ENCODE measurements at places on chromosomes 11 and 22. TPM values are rescaled to one million over a fixed set of nuclear protein-coding genes. Genes with fewer than 3 reads are reported as not detected.

- no peak for DNase-seq
Observed at GRCh38 chr11:38460896-38461295, 1862.9 kb upstream of the RAG2 start.

- DNase-seq: no peak
Observed at GRCh38 chr11:124873951-124874350, 8.7 kb downstream of the ROBO3 start.

GRCh38 chr11:117713538-117713991, 83.5 kb downstream of the DSCAML1 start:
- DNase-seq: no peak

DNA sequence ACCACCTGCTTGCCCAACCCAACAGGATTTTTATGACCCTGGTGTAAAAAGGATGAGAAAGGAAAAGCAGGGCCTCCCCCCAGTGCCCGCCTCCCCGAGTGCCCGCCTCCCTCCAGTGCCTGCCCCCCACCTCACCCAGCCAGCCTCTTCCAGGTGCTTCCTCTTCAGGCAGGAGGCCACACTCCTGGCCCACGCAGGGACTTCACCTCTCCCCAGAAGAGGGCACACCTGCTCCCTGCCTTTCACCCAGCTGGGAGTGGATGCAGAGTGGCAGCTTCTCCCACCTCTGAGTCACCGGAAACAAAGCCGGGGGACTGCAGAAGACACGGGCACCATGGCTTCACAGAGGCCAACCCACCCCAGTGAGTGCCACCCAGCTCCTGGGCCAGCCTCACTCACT, 16.1 kb downstream of the CPT1A start:
- no peak for DNase-seq

DNA sequence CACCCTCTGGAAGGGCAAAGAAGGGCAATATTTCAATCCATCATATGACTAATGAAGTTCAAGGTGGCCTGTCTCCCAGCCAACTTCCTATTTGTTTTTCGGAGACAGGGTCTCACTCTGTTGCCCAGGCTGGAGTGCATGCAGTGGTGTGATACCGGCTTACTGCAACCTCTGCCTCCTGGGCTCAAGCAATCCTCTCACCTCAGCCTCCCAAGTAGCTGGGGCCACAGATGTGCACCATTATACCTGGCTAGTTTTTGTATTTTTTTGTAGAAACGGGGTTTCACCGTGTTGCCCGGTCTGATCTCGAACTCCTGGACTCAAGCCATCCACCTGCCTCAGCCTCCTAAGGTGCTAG, 13.4 kb downstream of the ABTB2 start:
- DNase-seq: no peak

DNA sequence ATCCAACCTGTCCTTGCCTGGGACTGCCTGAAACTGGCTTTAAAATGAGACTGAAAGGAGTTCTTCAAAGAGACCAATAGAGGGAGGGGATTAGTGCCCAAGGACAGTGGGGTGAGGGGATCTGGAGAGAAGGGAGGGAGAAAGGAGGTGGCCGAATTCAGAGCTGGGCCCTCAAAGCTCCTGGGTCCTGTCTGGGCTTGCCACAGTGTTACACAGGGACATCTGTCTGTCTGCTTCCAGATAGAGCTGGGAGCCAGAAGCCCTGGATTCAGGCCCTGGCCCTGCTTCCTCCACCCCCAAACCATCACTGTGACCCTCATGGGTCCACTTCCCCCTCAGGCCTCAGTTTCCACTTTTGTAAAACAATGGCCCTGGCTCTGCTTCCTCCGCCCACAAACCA, 3.6 kb downstream of the KCNJ4 start:
- no peak for DNase-seq

- no peak for DNase-seq
Observed at GRCh38 chr11:105177658-105178057, 38.1 kb upstream of the CARD18 start.

SAA4 gene
- total RNA-seq: not detected

CADM1 gene
- total RNA-seq: 2.8 TPM

- peak; percentile 17 for DNase-seq
Observed at GRCh38 chr22:41831383-41831782, 1.5 kb upstream of the SREBF2 start.

- DNase-seq: no peak
Observed at GRCh38 chr22:38215156-38216038, 13.6 kb downstream of the MAFF start.
